ENCODE measurements at places on chromosomes 3 and 15. TPM values are rescaled to one million over a fixed set of nuclear protein-coding genes. Genes with fewer than 3 reads are reported as not detected.

The TICRR gene
- total RNA-seq, result 1.3 TPM

DNA sequence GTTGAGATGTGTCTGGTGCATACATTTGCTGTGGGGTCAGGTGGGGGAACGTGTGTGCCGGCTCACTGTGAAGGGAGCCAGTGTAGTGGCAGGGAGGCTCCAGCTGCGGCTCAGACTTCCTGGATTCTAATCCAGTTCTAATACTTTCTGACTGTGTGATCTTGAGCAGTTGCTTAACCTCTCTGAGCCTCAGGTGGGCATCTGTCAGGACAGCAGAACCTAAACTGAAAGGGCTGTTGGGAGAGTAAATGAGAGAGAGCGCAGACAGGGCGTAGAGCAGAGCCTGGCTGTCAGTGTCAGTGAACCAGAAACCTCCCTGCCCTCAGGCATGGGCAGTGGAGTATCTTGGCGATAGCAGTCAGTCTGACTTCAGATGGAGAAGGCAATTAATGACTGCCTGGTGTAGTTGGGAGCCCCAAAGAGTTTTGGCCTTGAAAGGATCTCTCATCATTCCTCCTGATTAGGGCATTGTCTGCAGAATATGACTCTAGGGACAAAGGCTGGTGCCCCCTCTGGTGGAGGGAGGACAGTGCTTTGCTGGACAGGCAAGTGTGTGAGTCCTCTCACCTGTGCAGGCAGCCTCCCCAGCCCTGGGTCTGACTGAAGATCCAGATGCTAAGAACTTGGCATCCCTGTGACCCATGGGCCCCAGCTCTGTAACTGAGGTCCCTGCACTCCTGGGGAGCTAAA, 9.6 kb downstream of the KBTBD13 start:
- DNase-seq, result no peak

DNA sequence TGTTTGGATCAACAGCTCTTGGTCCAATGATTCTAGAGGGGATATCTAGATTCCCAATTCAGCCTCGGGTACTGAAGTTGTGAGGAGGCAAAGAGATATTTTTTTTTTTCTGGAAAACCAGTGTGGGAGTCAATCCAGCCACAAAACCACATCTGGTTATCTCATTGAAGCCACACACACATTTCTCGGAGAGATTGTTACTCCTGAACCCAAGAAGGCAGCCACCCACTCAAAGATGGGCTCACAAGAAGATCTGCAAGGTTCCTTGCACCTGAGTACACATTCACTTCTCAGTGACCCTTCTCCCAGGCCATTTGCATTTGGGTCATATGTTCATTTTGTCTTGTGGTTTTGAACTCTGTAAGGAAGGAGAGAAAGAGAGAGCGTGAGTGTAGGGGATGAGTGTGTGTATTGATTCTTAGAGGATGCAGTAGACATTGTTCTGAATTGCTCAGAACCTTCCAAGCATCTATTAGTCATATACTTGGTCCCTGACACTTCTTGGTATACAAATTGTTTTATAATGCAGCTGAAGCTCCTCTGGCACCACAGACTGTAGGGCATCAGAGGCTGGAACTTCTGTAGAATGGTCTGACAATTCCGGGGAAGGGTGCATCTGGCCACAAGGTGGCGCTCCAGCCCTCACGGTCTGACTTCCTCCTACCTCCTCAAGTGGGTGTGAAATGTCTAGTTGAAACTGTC, 39.3 kb upstream of the TRA2B start:
- peak; percentile 62 for DNase-seq

DNA sequence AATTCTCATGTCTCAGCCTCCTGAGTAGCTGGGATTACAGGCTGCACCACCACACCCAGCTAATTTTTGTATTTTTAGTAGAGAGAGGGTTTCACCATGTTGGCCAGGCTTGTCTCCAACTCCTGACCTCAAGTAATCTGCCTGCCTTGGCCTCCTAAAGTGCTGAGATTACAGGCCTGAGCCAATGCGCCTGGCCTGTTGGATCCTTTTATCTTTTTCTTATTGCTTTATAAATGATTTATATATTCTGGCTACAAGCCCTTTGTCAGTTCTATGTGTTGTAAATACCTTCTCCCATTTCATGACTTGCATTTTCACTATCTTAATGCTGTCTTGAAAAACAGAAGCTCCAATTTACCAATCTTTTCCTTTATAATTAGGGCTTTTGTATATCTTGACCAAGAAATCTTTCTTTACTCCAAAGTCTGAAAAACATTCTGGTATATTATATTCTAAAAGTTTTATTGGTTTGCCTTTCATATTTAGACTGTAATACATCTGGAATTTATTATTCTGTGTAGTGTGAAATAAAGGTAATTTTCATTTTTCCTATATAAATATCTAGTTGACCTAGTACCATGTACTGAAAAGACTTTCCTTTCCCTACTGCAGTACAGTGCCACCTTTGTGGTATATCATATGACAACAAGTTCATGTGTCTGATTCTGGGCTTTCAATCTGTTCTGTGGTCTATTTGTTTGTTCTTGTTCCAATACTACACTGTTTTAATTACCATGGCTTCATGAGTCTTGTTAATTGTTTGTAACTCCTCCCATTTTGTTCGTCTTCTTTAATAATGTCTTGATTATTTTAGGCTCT, 52.9 kb upstream of the RNU6-1 start:
- DNase-seq, result no peak

- DNase-seq, result no peak
These were observed 17.6 kb downstream of the VGLL4 start for GRCh38 chr3:11626084-11626463.

DNA sequence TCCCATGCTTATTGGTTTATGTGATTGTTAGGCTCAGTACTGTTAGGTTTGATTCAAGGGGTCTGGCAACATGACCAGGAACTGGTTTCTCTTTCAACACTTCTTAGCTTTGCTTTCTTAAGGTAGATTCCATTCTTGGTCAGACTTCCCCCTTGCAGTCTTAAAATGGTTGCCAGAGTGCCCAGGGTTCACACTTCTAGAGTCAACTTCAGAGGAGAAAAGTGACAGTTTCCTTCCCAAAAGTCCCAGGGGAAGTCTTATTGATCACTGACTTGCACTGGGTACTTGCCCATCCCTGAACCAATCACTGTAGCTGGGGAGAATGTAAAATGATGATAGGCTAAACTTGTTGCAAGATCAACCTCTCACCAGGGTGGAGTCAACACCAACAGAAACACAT, 14.1 kb downstream of the MGLL start:
- no peak for DNase-seq

DNA sequence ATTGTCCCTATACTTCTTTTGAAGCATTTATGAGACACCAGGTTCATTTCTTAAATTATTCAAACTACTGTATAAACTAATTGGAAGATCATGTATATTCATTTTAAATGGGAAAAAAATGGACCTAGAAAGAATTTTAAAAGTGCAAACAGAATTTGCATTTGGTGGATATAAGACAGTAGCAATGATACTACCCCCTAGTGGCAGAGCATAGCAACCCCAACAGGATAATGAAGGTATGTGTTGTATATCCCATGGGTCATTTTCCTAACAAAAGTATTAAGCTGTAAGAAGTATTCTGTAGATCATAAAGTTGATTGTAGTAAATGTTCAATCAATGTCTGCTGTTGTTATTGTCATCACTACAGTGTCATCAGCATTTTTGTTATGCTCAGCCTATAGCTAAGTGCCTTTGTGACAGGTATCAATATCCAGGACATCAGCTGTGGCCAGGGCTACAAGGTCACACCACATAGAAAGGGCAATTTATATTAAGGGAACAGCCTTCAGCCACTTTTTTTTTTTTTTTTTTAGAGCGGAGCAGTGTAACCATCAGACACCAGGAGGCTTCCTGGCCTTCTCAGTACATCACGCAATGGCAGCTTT, 175.8 kb downstream of the FOXB1 start:
- peak; percentile 8 for DNase-seq
